ENCODE measurements at places on chromosomes 5 and 9.
A peak's percentile ranks its signal among the peaks of the same experiment; 100 is the strongest.

DNA sequence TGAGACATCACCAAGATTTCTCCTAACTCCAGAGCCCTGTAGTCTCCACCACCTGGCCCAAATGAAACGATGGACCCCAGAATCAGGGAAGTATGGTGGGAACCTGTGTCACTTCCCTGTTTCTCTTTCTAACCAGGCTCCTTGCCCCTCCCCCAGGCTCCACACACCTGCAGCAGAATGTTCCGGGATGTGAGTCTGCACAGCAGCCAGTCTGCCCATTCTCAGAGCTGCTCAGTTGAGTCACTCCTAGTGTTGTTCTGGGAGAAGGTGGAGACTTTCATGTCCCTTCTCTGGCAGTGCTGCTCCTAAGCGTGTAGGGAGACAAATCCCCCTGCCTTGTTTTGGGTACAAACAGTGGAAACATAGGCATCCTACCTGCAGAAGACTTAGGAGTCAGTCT is 76.0 kb upstream of the XPA start:
- DNase-seq = no peak

DNA sequence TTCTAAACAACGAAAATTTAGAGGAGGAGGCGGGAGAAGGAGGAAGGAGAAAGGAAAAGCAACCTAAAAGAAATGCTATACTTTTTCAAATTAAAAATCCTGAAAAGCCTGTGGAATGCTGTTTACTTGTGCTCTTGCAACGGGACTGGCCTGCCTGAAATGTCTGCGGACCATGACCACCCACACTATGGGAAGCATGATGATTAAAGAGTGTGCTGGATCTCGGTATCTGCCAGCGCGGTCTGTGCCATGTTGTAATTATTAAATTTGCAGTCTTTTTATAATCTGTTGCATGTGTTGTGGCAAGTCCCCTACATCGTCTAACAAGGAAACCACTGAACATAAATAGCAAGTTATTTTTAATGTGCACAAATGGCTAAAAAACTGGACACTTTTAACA is 111.4 kb downstream of the FANCC start:
- DNase-seq = no peak

DNA sequence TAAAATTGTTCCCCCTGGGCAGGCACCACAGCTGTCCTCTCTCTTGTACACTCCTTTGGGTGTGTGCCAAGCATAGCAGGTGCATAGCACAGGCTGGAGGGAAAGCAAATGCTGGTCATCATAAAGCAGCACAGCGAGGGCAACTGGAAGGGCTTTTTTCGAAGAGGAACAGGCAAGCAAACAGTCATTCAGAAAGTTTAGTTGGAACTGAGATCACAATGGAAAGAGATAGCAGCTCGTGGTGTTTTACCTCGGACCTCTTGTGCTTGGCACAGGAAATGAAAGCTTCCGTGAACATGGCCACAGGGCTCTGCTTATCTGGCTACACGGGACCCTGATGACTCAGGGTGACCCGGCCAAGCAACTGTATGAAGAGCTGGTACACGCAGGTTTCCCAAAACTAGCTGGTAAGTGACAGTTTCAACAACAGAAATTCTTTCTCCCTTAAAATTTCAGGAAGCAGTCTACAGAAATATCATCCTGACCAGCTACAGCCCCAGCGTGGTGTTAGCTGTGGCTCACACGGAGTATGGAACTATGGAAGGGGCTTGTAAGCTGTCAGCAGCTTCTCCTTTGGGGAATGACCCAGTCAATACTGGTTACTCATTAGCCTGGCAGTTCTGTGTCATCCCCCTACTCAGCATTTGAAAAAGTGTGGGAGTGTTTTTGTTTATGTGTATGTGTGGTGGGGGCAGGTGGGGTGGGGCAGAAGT is 48.1 kb downstream of the POC5 start:
- DNase-seq = peak; percentile 38

- no peak for DNase-seq
Measured at GRCh38 chr5:111863801-111864200, 106.8 kb upstream of the NREP start.

GRCh38 chr5:141919218-141920119 is 4.2 kb upstream of the DELE1 start:
- no peak for DNase-seq

Data from Caki2 (cell line).